ENCODE measurements at places on chromosomes 7 and 10.
A peak's percentile ranks its signal among the peaks of the same experiment; 100 is the strongest.

- DNase-seq: no peak
These were observed 25.6 kb upstream of the PLEKHA1 start for GRCh38 chr10:122348935-122349361.

- DNase-seq: no peak
These were observed 751.4 kb upstream of the AUTS2 start for GRCh38 chr7:68846811-68847325.

- no peak for DNase-seq
These were observed 34.0 kb downstream of the TMEM270 start for GRCh38 chr7:73894733-73895551.

DNA sequence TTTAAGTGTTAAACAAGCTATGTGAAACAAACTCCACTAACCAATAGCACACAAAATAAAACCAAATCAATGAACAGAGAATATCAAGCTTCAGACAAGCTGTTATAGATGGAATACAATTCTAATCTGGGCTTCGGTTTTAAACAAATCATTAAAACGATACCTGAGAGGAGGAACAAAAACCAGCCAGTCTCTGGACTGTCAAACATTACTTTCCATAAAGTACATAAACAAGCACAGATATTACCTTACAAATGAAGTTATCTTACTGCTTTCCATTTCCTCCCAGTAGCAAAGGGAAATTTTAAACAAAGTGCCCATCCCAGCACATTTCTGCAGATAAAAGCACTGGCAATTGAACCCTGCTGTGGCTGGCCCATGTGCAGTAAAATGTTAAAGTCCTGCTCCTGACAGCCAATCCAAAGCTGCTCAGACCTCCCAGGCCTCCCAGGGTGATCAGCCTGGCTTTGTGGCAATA is 128.0 kb downstream of the NRCAM start:
- no peak for DNase-seq

DNA sequence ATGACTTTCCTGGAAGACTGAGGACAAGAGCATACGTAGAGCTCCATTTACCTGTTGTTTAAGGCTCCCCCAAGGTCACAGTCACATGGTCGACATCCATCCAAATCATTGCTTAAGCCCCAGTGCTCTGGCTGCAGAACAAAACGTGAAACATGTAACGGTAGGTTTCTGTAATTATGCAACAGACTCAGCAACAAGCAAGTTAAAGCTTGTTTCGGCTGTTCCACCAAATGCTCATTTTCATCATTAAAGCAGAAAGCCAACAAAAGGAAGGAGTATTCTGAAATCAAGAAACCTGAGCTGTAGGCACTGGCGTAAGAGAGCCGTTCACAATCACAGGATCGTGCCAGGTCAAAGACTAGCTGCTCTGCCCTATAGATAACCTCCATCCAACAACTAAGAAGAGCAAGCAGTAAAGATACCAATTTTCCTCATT is 30.0 kb downstream of the LAMB1 start:
- DNase-seq: no peak

DNA sequence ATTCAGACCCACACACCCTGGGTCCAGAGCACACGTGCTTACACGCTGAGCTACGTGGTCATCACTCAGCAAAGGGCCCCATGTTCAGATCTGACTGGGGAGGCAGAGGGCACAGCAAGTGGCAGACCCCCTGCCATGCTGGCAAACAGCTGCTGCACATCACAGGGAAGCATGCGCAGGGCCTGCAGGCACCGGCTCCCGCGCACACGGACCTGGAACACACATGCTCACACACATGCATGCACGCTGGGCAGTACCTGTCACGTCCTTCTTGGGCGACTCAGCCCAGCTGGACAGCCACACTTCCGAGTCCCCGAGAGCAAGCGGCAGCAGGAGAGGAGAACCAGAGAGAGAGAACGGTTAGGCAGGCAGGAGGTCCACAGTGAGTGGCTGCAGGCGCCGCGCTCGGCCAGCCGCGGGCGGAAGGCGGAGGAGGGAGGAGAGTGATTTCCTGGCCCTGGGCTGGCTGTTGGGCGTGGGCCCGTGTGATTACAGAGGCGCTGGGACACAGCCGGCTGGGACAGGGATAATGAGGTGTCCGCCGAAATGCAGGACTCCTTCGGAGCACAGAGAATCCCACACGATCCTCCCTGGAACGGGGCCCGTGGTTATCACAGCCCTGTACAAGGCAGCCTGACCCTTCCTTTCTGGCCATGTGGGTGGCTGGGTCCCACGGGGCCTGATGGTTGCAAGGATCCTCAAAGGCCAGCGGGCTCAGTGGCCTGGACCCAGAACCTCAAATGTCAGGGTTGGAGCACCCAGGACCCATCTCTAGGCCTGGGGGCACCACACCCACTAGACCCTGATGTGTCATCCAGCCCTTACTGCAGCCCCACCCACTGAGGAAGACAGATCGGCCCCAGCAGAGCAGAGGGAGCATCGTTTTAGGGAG is 175.1 kb downstream of the NEURL1 start:
- no peak for DNase-seq

- no peak for DNase-seq
These were observed 378.2 kb upstream of the MYO3A start for GRCh38 chr10:25555865-25556264.

GRCh38 chr10:93458821-93459257 is 23.3 kb downstream of the MYOF start:
- no peak for DNase-seq

DNA sequence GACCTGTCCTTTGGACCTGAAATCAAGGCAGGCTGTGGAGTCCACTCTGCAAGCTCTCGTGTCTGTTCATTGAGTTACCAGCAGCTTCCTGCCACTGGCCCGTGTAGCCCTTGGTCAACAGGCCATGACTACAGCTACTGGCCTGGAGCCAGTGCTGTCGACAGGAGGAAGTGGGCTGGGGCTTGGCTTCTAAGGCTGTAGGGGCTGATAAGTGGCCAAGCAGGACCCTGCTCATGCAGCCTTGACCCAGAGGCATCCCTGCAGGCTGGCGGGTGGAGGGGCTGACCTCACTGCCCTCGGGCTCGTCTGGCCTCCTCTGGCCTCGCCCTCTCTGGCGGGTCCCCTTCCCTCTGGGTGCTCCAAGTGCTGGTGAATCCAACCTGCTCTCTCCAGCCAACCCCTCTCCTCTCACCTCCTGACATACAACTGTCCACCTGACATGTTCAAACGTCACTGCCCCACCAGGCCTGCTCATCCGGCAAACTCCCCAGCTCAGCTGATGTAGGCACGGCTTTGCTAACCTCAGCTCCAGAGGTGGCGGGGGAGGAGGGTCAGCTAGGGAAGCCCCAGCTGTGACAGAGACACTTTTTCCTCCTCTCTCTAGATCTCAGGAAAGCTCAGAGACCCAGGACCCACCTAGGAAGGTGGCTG is 188.6 kb upstream of the LYZL2 start:
- DNase-seq: peak; percentile 23

DNA sequence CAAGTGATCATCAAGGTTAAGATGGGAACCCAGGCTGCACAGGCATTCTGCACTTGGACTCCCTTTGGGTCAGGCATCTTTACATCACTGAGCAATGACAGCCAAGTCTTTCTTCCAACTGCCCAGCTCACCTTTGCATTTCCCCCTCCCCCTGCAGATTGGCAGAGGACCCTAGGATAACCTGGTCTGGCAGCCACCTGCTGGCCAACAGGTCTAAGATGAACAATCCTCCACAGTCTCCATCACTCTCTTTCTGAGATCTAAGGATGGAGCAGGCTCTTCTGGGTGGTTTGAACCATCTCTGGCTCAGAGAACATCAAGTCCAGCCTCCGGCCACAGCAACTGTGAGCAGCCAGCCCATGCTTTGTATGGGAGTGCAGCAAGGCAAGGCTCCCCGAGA is 75.8 kb downstream of the RAB11FIP2 start:
- DNase-seq: no peak

DNA sequence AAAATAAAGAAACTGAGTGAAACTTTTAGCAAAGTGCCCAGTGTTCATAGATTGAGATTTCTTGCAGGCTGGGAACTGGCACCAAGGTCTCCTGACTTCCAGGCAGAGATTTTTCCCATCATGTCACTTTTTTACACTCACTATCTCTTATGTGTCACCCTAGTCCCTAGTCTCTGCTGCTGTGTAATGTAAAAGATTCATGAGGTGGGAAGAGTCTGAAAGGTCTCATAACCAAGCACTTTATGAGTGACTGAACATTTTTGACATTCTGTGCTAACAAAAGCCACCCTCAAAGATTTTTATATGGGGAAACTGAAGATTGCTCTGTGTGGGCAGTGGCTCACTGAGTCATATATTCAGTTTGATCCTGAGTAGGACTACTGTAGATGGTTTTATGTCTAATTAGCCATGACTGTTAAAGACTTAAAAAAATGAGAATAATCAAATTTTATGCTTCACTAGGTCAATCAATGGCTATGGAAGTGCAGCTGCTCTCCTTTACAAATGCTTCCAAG is 900.3 kb upstream of the SORCS1 start:
- no peak for DNase-seq

DNA sequence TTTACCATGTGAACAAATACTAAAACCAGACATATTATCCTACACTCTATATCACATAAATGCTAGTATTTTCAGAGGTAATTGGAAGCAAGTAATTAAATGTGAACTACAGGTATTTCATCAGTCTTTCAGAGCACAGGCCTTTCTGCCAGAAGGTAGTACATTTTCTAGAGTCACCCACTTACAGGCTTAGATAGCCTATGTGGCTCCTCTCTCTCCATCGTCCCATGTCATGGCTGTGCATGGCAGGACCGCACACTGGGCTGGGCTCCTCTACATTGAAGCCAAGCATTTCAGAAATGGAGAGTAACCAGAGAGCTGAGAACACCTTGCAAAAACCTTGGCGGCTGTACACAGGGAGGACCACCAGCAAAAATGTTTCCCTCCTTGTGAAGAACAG is 49.7 kb downstream of the GFRA1 start:
- DNase-seq: no peak

- no peak for DNase-seq
These were observed 13.8 kb downstream of the SMO start for GRCh38 chr7:129202058-129202777.

DNA sequence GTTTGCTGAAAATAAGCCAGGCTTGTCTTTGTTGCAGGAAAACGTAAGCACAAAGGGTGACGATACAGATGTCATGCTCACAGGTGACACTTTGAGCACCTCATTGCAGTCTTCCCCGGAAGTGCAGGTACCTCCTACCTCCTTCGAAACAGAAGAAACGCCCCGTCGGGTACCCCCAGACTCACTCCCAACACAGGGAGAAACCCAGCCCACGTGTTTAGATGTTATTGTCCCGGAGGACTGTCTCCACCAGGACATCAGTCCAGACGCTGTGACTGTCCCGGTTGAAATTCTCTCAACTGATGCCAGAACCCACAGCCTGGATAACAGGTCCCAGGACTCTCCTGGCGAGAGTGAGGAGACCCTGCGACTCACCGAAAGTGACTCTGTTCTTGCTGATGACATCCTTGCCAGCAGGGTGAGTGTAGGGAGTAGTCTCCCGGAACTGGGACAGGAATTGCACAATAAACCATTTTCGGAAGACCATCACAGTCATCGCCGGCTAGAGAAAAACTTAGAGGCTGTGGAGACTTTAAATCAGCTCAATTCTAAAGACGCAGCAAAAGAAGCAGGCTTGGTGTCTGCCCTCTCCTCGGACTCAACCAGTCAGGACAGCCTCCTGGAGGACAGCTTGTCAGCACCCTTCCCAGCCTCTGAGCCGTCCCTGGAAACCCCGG is 18.3 kb upstream of the BHLHA15 start:
- DNase-seq: no peak

DNA sequence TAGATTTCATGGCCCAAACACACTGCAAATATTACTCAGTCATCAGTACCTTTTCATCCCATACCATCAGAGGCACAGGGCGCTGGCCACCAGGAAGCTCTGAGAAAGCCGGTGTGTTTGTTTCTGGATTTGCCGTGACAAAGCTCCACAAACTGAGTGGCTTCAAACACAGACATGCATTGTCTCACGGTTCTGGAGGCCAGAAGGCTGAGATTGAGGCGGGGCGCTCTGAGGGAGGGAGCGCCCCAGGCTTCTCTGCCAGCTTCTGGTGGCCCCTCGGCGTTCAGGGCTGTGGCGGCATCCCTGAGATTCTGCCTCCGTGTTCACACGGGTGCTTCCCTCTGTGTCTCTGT is 3.7 kb upstream of the TTYH3 start:
- DNase-seq: no peak

GRCh38 chr7:12094365-12094921 is 116.7 kb upstream of the TMEM106B start:
- no peak for DNase-seq

DNA sequence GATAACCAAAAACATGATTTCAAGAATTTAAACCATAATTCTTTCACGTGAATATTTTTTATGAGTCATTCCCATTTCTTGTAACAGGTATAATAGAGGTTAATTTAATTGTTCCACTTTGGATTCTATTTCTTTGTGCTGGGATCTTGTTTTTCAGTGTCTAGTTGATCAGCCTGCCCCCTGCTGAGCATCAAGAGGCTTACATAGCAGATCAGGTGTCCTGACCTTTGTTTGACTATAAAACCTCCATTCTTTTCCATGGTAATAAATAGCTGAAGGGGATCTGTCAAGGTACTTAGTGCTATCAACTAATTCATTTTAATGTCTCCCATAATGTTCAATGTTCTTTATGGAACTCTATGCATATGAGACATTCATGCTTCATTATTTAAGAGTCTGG is 4.9 kb downstream of the COL17A1 start:
- peak; percentile 22 for DNase-seq

- DNase-seq: no peak
These were observed 45.6 kb downstream of the TPST1 start for GRCh38 chr7:66250711-66251110.

GRCh38 chr7:73823257-73823656 is 7.5 kb upstream of the CLDN4 start:
- no peak for DNase-seq

- DNase-seq: peak; percentile 88
These were observed 37.9 kb downstream of the VOPP1 start for GRCh38 chr7:55534262-55534915.

- no peak for DNase-seq
These were observed 48.2 kb downstream of the CUBN start for GRCh38 chr10:17081431-17081830.

All from HL-60 (cell line).